ENCODE measurements at places on chromosomes 6 and 20. TPM values are rescaled to one million over a fixed set of nuclear protein-coding genes. Genes with fewer than 3 reads are reported as not detected.

The PAX1 gene
- 0.11 TPM for total RNA-seq

The SLC22A3 gene
- total RNA-seq: 59.2 TPM

The DEFB124 gene
- total RNA-seq: 0.32 TPM

The HLA-DRB1 gene
- total RNA-seq: not detected

The LAMA2 gene
- total RNA-seq: 0.48 TPM

The RBPJL gene
- not detected for total RNA-seq

The TNXB gene
- total RNA-seq: 0.85 TPM

The OPRM1 gene
- not detected for total RNA-seq

The ATP6V1G2 gene
- total RNA-seq: 0.78 TPM

The RIPOR2 gene
- total RNA-seq: 0.69 TPM

The SERINC3 gene
- 89.1 TPM for total RNA-seq

The NKX2-2 gene
- total RNA-seq: not detected

The MAS1 gene
- total RNA-seq: not detected
